ENCODE measurements at places on chromosomes 13 and 19.

GRCh38 chr13:31011193-31011860 is 78.9 kb downstream of the TEX26 start:
- DNase-seq: no peak

- DNase-seq: no peak
These were observed 47.2 kb downstream of the TM9SF2 start for GRCh38 chr13:99548448-99548847.

- no peak for DNase-seq
These were observed 241.9 kb upstream of the NBEA start for GRCh38 chr13:34700155-34700554.

- no peak for DNase-seq
These were observed 40.6 kb downstream of the TNFSF11 start for GRCh38 chr13:42614436-42615035.

DNA sequence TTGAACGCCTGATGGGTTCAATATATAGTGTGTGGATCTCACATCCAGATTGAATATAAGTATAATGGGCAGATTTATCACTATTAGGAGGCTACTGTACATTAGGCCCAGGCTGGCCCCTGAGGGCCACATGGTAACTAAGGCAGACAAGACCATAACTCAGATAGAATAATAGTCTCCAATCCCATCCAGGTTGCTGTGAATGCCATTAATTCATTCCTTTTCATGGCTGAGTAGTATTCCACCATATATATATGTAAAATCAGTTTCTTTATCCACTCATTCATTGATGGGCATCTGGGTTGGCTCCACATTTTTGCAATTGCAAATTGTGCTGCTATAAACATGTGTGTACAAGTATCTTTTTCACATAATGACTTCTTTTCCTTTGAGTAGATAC is 8.1 kb upstream of the PMIS2 start:
- DNase-seq: no peak

GRCh38 chr13:112704308-112705145 is 14.7 kb downstream of the ATP11A start:
- DNase-seq: no peak

- no peak for DNase-seq
These were observed 399.0 kb downstream of the DCT start for GRCh38 chr13:94080527-94080926.

GRCh38 chr19:17289489-17289888 is 7.8 kb downstream of the ANKLE1 start:
- DNase-seq: no peak

DNA sequence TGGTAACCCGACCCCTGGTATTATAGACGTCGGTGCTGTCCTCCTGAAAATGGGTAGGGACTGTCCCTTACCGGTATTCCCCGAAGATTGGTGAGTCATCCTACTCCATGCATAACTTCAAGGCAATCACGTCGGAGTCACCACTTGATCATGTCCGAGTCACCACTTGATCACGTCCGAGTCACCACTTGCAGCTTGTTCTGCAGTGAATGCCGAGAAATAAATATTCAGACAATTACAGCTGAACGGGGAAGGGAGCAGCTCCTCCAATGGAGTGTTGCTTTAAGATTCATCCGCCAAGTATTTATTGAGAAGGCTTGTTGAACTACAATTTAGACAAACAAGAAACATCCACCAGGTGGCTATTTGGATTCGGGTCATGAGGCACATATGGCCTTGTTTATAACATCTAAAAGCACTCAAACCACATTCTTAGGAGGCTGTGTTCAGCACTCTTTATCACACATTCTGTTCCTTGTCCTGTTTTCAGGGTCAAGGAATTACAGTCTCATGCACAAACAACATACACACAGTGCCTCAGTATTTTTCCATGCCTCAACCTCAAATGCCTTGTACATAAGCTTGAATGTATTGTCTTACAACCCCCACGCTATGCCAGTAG is 43.1 kb downstream of the ZNF726 start:
- DNase-seq: no peak

Measured in T-helper 2 cell (primary cell).